AG20443 (cell line): ENCODE measurements at places on chromosomes 2 and 18.

DNA sequence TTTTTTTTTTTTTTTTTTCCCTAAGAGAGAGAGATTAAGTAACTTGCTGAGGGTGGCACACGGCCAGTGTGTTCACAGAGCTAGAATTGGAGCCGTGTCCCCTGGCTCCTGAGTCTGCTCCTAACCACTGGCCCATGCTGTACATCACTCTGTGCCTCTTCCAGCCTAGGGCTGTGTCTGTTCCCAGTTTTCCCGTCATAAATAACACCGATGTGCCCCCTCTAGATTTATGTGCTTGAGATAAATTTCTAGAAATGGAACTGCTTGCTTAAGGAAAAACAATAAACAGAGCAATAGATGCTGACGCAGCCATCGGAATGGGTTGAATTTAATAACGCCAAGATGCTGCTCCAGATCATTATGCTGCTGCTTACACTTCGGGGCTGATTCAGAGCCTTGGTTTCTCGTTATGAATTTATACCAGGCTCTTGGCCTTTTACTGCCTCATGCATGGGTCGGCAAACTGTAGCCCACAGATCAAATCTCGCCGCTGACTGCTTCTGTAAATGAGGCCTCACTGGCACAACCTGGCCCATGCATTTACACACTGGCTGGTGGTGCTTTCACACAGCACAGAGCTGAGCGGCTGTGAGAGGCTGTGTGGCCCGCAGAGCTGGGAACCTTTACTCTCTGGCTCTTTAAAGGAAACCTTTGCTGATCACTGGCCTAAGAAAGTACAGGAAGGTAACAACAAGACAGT is 58.1 kb downstream of the NDUFA10 start:
- no peak for DNase-seq

GRCh38 chr18:34649080-34649479 is 61.0 kb upstream of the DTNA start:
- DNase-seq, result no peak

DNA sequence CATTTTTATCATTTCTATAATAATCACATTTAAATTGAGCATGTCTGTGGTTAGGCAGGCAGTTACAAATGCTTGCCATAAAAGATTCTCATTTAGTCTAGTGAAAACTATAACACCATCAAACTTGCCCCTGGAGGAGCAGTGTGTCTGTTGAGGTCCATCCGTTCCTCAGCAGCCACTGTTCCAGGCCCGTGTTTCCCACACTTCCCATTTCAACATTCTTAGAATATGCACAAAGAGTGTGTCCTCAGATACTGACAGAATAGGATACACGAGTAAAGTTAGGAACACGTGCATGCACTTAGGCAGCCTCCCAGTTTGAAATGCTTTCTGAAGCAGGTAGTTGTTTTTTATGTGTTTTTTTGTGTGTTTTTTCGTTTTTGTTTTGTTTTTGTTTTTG is 39.9 kb downstream of the NCK2 start:
- DNase-seq, result no peak

DNA sequence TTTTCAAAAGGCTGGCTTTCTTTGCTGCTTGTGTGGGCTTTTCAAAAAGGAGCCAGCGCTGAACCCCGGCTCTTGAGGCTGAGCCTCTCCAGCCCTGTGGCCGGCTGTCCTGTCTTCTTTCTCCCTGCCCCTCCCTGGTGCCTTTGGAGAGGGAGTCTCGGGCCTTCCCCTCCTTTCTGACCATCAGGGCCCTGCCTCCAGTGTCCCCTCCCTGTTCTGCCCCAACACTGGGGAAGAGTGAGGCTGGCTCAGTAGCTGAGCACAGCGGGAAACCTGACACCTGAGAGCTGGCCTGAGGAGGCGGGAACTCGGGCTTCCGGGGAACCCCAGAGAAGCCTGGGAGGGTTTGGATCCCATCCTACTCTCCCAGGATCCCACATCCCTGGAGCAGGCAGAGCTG is 232.1 kb downstream of the LOXHD1 start:
- no peak for DNase-seq

DNA sequence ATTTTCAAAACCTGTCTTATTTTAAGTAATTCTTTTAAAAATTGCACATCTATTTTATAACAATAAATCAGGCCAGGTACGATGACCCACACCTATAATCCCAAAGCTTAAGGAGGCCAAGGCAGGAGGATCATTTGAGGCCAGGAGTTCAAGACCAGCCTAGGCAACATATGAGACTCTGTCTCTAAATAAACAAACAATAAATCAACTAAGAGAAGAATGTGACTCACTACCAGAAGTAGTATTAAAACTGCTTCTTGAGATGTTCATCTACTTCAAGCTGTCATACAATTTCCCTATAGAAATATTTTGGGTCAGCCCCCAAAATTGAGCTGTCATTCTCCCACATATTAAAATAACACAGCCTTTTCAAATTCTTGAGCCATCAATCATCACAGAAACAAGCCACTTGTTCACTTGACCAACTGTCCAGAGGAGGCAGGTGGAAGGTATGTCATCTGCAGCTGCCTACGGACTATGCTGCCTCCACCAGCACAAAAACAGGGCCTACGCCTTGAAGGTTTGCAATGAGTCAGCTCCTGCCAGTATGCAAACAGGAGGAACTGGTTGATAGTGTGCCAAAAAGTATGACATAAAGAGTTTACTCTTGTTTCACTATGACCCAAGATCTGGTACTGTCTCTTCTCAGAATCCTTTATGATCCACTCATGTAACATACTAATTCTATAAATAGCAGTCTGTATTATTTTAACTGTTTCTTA is 33.6 kb downstream of the KIDINS220 start:
- peak; percentile 67 for DNase-seq

DNA sequence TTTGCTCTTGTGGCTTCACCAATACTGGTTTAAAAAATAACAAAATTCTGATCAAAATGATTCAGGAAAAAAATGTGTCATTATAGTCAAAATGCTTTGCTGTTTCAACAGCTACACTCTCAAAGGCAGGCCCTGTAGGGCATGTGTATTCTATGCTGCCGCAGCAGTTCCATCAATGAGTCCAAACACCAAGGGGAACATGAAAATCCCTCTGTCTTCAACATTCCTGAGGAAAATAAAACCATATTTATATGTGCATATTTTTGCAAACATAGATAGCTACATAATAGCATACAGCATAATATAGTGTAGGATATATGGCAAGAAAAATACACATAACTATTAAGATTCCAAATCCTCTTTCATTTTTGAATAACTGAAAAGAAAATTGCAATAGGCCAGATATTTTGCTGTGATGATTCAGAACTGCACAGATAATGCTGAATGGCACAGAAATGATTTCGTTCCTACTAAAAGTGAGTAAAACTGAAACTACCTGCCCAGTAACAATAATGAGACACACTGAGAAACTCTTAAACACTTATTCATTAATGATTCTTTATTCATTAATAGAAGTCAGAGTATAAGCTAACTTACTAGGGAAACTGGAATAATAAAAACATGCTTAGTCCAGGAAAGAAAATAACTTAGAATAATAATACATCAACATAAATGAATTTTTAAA is 343.8 kb downstream of the SUCLG1 start:
- DNase-seq, result no peak

DNA sequence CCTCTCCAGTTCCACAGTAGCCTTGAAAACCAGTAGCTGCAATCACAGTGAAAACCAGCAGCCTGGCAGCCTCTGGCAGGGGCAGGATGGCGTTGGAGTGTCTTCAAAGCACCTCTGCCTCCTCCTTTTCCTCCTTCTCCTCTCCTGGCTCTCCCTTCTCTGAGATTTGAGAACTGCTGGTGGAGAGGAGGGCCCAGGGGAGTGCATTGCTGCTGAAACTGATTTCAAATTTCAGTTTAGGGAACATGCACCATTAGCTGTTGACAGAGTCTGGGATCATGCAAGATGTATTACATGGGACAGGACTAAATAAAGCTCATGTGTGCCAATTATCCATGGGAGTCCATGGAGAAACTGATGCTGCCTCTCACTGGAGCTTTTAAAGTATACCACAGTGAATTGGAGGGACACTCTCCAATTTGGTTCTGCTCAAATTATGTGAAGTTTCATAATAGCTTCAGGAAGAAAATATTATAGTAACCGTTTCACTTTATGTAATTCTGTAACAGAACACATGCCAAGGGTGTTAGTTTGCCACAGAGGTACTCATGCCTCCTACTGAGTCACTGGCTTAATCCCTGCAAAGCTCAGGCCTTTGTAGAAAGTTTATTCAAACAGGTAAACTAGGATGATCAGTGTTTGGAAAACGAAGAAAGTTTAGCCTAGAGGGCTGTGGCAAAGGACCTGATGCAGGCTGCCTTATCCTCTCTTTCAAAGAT is 146.1 kb downstream of the PRPF40A start:
- DNase-seq, result peak; percentile 25

DNA sequence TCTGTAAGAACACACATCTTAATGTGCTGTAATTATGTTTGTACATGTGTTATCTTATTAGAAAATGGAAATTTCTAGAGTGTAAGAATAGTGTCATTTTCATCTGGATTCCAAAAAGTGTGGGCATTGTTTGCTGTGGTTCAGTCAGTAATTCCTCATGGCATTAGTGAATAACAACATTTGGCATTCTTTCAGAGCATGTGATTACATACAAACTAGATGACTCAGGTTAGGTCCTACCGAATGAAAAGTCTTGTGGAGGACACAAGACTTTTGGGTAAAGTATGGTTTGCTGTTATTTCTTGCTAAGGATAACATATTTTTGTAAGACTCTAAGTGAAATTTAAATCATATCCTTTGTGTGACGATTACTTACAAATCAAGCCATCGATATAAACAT is 593.1 kb upstream of the NRXN1 start:
- DNase-seq, result no peak

DNA sequence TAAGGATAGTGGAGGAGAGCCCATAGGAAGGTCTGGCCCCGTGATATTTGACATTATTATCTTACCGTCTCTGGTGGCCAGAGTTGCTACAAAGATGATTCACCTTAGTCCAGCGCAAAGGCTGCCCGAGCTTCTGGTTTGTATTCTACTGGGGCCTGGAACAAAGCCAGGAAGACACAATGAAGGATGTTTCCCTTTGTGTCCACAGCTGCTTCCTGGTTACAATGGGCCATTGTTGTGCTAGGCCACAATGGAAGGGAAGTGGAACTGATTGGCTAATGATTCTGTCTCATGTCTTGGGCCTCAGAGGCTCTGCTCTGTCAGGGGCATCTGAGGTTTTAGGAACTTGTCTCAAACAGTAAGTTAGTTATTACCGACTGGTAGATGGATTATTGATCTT is 132.2 kb downstream of the TDRD15 start:
- DNase-seq, result no peak

DNA sequence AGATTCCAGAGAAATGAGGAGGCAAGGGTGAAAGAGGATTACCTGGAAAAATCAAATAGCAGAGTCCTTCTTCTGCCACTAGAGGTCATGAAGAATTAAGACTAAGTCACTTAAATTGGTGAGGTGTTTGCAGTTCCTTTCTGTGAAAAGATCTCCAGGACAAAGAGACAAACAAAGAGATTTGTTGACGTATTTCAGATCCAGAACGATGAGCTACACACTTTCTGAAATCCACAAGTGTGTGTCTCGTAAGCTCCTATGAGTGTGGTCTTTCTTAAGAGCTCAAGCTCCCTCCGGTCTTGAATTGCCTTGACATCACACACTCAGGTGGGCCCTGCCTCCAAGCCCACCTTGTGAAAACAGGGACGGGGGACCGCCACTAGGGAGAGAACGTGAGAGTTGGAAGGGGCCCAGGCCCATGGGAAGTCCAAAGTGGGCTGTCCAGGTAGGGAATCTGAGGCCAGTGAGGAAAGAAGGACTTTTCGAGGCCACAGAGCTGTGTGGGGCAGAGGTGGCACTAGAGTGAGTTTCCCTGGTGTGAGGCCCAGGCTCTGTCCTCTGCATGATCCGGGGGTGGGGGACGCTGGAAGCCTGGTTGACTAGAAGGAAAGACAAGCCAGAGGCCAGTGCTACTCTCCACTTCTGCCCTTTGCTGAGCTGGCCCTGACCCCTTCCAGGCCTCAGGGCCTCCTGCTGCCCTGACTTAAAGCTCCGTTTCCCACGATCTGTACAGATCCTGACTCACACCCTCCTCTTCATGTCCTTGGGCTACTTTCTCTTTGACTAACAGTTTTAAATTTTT is 168.1 kb upstream of the NCK2 start:
- peak; percentile 46 for DNase-seq
